Astrocyte of the hippocampus (primary cell): ENCODE measurements at places on chromosomes 4 and X.

DNA sequence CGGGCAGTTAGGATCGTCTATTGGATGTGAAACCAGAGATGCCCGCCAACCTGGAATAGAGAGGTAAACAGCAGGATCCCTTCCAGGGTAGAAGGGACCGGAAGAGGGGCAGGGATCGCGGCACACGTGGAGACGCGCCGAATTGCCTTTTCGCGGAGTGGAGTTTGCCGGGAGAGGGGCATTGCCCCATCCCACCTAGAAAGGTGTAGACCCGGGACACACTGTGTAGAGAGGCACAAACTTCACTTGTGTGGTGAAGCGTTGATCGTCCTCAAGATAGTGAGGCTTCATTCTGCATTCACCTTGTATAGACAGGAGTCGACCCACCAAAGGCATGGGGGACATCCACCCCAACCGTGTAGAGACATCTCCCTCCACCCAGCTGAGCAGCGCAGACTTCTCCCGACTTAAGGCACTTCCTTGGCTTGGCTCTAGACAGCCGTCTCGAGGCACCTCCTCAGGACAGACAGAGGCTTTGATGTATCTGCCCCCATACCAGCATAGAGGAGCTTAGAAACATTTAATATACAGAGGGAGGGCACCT is 410 bp downstream of the GNL3L start:
- no peak for DNase-seq

- peak; percentile 41 for DNase-seq
Observed at GRCh38 chr4:121156822-121157769, 7.0 kb downstream of the TNIP3 start.

DNA sequence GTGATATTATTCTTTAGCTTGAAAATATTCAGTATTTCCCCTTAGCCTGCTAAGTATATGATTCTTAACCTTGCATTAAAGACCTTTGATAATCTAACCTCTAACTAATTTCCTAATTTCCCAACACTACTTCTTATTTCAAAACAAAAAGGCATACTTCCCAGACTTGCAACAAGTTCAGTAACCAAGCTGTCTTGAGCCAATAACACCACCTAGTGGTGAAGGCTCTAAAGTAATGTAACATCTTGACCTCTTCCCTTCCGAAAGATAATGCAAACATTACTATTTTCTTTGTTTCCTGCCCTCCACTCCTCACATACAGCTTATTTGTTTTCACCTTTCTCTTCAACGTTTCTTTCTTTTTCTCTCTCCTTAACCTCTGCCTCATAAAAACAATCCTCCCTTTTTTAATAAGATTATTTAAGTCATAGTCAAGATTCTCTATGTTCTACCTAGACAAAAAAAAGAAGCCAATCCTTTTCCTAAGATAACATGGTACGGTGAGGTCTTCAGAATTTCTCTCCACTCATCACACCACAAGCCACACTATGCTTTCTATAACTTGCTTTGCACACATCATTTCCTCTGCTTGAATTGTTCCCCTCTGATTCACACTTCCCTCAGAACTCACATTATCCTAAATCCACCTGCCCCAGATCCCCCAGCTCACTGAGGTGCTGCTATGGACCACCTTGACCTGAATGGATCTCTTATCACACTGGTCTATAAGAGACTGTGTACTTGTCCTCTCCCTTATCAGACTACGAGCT is 3.5 kb downstream of the FAT1 start:
- DNase-seq: peak; percentile 61

DNA sequence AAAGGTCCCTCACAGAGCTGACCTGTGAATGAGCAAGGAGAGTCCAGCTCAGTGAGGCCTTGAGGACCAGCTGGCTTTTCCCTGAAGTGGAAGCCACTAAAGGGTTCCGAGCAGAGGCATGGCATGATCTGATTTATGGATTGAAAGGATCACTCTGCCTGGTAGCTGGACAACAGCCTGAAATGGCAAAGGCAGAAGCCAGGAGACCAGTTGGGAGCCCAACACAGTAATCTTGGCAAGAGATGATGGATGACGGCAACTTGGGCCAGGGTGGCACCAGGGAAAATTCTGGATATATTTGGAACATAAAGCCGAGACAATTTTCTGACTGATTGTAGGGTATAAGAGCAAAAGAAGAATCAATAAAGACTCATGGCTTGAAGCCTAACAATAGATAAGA is 69.3 kb upstream of the STIM2 start:
- no peak for DNase-seq

- peak; percentile 46 for DNase-seq
Observed at GRCh38 chr4:6772223-6772928, 10.2 kb upstream of the KIAA0232 start.

DNA sequence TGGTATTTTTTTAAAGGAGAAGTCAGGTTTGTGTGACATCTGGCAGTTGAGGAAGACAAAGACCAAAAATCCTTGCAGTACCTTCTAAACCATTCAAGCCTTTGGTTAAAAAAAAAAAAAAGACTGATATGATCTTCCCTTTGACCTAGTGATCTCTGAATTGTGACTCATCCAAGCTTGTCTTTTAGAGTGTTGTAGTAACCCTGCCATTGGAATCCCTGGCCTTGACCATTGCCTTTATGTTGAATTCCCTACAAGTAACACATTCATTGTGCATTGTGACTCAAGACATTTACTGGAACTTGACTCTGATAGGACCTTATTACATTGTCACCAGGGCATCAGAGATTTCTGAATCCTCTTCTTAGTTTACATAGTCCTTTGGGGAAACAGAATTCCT is 1469.0 kb downstream of the TECRL start:
- DNase-seq: no peak

DNA sequence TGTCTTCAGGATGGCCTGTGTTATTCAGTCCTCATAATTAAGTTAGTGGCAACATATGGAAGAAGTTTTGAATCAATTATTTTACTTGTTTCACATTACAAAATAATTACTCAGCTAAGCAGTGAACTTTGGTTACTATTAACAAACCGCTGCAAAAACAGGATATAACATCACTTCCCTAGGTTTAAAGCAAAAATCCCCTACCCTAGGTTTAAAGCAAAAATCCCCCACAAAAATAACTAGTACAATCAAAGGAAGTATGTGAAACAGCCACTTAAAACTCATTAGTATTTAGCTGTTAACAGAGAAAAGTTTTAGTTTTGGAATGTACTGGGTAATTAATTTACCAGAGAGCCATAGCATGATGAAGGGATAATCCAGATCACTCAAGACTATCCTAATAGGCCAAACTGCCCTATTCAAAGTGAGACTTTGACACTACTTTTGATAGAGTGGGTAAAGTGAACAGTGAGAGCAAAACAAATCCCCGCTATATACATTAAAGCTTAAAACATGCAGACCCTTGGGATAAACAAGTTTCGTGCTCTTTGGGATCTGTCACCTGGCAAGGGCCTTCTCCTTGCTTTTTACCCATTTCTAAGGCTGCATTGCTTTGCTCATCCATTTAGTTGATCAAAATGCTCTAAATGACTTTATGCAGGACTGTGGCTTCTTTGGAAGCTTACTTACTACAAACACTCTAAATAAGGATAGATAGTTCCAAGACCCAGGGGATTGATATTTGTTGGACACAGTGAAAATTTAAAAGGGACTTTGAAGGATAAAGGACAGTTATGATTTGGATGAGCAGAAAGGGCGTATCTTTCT is 36.4 kb upstream of the GPR174 start:
- no peak for DNase-seq

DNA sequence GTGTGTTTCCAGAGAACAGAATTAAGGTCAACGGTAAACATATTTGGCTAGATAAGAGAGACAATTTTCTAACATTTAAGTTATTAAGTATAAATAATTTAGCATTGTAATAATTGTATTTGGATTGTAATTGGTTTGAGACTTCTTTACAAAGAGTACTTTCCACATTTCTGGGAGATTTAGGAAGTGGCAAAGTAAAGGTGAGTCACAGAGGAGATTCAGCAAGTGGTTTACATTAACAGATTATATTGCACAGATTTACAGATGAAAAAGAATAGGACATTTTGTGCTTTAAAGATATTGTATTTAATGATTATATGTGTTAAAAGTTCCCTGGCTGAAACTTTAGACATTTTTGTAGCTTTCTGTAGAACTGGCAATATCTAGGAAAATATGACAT is 584.4 kb upstream of the AADAT start:
- DNase-seq: no peak

GRCh38 chr4:40369437-40370274 is 34.5 kb downstream of the CHRNA9 start:
- no peak for DNase-seq
